ENCODE measurements at places on chromosomes 3 and 15.

DNA sequence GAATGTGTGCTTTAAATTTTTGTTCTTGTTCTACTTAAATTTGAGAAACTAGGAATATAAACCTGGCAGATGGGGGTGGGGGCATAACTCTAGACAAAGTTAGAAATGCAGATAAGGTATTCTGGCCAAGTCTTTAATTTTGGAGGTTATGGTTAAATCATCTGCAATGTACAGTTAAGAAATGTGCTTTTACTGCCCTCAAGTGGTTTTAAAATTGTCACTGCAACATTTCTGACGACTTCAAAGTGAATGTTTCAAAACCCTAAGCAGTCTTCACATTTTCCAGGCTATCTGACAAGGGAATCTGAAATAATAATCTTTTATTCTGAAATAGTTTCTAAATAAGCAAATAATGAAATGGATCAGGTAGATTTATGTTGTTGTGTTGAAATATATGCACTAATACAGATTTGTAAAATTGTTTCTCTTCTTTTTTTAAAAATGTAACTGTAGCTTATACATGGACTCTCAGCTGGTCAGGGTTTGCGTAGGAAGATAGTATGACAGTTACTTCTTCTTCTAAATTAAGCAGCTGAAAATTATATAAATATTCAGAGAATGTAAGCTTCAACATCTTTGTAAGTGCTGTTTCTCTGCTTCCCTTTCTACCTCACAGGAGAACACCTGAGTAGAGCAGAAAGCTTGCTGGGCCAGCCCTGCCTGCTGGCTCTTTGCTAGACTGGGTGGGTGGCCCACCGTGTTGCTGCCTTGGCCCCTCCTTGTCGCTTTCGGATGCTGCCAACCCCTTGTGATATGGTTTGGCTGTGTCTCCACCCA is 45.0 kb downstream of the SUCNR1 start:
- peaks cover 17% of the 10 kb centered on the region for H3K4me1 ChIP-seq
- no peaks in the 10 kb centered on the region for H3K36me3 ChIP-seq
- no peak overlapping the region for H3K4me3 ChIP-seq
- no peak for DNase-seq

- DNase-seq: no peak
- no peaks in the 10 kb centered on the region for H3K27me3 ChIP-seq
- H3K27ac ChIP-seq: no peak overlapping the region
- no peak overlapping the region for H3K4me3 ChIP-seq
Measured at GRCh38 chr3:30583973-30584372, 22.4 kb upstream of the TGFBR2 start.

DNA sequence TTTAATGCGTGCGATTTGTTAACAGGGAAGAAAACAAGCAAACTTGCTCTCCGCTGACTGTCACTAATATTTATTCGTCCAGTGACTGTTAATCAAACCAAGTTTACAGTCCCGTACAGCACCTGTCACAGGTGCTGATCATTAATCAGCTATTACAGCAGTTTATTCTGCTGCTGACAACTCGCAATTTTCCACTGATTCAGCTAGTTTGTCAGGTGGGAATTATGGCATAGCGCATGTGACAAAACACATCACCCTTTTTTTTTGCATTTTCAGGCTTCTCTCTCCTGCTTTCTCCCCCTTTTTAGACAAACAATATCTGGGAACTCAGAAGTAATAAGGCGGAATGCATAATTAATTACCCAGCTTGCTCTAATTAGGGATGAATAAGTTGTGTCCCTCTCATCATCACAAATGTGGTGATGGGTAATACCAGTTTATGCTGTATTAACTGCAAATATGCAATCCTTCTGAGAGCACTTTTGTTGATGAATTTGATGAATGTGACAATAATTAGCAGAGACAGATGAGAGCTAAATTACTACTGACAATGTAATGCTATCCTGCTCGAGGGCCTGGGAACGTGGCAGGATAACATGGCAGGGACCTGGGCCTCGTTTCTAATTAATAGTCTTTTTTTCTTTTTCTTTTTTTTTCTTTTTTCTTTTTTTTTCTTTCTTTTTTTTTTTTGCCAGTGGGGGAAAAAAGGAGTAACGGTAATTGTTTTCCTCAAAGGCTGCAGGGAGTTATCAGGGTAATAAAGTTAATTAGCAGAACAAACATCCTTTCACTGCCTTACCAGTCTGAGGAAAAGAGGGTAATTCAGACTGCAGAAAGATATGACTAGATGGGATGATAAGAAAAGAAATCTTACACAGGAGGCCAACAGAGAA is 150.3 kb upstream of the SOX2 start:
- no peaks in the 10 kb centered on the region for H3K36me3 ChIP-seq
- no peak overlapping the region for H3K27ac ChIP-seq
- peaks cover 4% of the 10 kb centered on the region for H3K4me1 ChIP-seq
- no peaks in the 10 kb centered on the region for H3K27me3 ChIP-seq
- DNase-seq: no peak

- H3K4me3 ChIP-seq: no peak overlapping the region
- no peak overlapping the region for H3K27ac ChIP-seq
- peaks cover 7% of the 10 kb centered on the region for H3K4me1 ChIP-seq
- DNase-seq: no peak
- H3K36me3 ChIP-seq: no peaks in the 10 kb centered on the region
- peaks cover 18% of the 10 kb centered on the region for H3K27me3 ChIP-seq
Measured at GRCh38 chr3:58487140-58487886, 4.6 kb upstream of the KCTD6 start.

GRCh38 chr3:9251055-9251786 is 1.8 kb upstream of the SRGAP3 start:
- peaks cover 37% of the 10 kb centered on the region for H3K4me1 ChIP-seq
- no peaks in the 10 kb centered on the region for H3K27me3 ChIP-seq
- no peak for DNase-seq
- no peak overlapping the region for H3K4me3 ChIP-seq
- no peaks in the 10 kb centered on the region for H3K36me3 ChIP-seq

DNA sequence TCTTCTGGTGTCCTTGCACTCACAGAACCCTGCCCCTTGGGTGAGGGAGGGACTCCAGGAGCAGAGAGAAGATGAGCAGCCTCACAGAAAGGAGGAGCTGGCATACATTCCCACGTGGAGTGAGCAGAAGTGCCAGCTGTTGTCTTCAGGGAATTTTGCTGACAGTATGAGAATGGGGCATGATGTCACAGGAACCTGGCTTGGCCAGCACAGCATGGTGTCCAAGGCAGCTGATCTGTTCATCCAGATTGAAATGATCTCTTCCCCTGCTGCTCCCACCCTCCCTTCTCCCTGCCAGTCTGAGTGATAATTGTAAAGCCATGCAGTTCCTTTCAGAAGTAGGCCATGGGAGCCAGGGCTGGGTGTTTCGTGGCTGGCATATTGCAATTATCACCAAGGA is 53.3 kb downstream of the GJD2 start:
- H3K27me3 ChIP-seq: no peaks in the 10 kb centered on the region
- peaks cover 10% of the 10 kb centered on the region for H3K4me1 ChIP-seq
- H3K27ac ChIP-seq: no peak overlapping the region
- no peak for DNase-seq
- H3K36me3 ChIP-seq: no peaks in the 10 kb centered on the region
- H3K4me3 ChIP-seq: no peak overlapping the region

- H3K27me3 ChIP-seq: no peaks in the 10 kb centered on the region
- H3K4me3 ChIP-seq: no peak overlapping the region
- no peak for DNase-seq
- H3K36me3 ChIP-seq: no peaks in the 10 kb centered on the region
Measured at GRCh38 chr3:72021531-72021930, 236.6 kb upstream of the PROK2 start.

DNA sequence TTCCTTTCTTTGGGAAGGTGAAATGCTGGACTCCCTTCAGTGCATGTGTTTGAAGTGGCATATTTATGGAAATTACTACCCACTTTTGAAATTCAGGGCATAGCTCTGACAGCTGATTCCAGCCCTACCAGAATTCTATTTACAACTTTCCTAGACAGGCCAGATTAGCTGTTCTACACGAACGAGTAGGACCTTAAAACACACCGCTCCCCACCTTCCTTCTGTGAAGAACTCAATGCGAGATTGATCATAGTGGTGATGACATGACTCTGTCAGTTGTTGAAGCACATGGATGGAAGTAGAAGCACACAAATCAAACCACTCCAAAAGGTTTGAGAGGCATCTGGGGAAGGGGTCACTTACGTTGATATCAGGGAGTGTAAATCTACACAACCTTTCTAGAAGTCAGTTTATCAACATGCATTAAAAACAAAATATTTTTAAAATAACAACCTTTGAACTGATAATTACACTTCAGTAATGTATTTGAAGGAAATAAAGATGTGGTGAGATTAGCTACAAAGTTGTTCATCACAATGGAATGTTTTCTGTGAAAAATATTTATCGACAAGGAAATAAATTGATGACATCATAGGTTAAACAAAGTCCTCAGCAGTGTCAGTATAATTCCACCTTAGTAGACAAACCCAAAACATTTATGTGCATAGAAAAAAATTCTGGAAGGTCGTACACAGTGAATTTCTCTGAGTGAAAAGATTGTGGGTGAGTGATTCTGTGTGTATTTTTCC is 29.8 kb downstream of the RARB start:
- no peaks in the 10 kb centered on the region for H3K27me3 ChIP-seq
- H3K4me1 ChIP-seq: no peaks in the 10 kb centered on the region
- no peak overlapping the region for H3K4me3 ChIP-seq
- DNase-seq: no peak

GRCh38 chr15:87561641-87562040 is 694.9 kb downstream of the NTRK3 start:
- H3K27me3 ChIP-seq: no peaks in the 10 kb centered on the region
- no peaks in the 10 kb centered on the region for H3K36me3 ChIP-seq
- DNase-seq: no peak
- H3K4me1 ChIP-seq: no peaks in the 10 kb centered on the region
- H3K4me3 ChIP-seq: no peak overlapping the region

DNA sequence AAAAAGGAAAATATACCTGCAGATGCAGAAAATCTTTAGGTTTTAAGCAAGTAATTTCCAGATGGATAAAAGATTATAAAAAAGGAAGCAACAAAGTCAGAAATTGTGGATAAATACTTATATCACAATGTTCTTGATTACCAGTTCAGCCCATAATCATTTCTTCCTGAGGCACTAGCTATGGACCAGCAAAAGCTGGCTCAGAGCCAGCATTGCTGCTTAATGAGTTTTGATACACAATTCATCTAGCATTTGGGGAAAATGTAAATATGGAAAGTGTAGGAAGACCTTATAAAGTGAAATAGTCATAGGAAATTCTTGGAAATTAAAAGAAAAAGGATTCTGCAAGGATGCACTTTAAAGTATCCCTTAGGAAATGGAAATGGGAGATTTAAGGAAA is 168.3 kb upstream of the GBE1 start:
- no peaks in the 10 kb centered on the region for H3K4me1 ChIP-seq
- H3K36me3 ChIP-seq: no peaks in the 10 kb centered on the region
- H3K4me3 ChIP-seq: no peak overlapping the region
- no peaks in the 10 kb centered on the region for H3K27me3 ChIP-seq
- no peak overlapping the region for H3K27ac ChIP-seq

DNA sequence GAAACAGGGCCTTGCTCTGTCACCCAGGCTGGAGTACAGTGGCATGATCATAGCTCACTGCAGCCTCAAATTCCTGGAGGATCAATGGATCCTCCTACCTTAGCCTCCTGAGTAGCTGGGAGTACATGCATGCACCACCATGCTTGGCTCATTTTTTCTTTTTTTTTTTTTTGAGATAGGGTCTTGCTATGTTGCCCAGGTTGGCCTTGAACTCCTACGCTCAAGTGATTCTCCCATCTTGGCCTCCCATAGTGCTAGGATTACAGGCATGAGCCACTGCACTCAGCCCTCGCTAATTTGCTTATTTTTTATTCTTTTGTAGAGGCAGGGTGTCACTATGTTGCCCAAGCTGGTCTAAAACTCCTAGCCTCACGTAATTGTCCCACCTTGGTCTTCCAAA is 6.0 kb upstream of the ARIH1 start:
- no peak for DNase-seq
- no peaks in the 10 kb centered on the region for H3K36me3 ChIP-seq
- no peaks in the 10 kb centered on the region for H3K27me3 ChIP-seq
- H3K4me3 ChIP-seq: no peak overlapping the region

- H3K4me1 ChIP-seq: no peaks in the 10 kb centered on the region
- peaks cover 7% of the 10 kb centered on the region for H3K36me3 ChIP-seq
- no peak for DNase-seq
- no peaks in the 10 kb centered on the region for H3K27me3 ChIP-seq
- H3K4me3 ChIP-seq: no peak overlapping the region
- H3K27ac ChIP-seq: no peak overlapping the region
Measured at GRCh38 chr3:75737831-75738493, 47.4 kb downstream of the ZNF717 start.

DNA sequence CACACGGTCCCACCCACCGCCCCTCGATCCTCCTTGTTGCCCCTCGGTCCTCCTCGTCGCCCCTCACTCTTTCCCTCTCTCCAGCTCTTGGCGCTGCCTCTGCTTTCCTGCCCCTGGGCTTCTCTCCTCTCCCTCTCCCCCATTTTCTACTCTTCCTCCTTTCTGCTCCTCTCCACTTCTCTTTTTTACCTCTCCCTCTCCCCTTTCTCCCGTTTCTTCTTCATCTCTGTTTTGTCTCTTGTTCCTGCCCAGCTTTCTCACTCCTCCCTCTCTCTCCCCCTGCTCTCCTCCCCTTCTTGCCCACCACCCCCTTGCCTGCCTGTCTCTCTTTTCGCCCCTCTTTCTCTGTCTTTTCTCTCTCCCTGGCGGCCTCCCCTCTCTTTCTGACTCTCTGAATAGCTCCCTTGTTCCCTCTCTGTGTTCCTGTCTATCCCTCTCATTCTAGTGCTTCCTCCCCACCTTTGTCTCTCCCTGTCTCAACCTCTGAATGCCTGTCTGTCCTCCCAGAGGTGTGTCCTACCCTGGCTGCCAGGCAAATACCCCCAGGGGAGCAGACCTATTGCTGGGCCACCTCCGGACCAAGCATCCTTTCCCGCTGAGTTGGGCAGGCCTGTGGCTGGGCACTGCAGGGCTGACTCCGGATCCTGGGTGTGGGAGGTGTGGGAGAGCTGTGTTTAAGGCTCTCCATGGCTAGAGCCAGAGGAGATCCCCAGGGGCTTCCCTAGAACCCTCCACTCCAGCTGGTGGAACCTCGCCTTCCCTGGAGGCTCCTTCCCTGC is 41.0 kb downstream of the EPHB3 start:
- peaks cover 13% of the 10 kb centered on the region for H3K27me3 ChIP-seq
- H3K4me3 ChIP-seq: peak overlapping the region; percentile 15
- peaks cover 32% of the 10 kb centered on the region for H3K4me1 ChIP-seq
- DNase-seq: peak; percentile 49
- no peaks in the 10 kb centered on the region for H3K36me3 ChIP-seq

DNA sequence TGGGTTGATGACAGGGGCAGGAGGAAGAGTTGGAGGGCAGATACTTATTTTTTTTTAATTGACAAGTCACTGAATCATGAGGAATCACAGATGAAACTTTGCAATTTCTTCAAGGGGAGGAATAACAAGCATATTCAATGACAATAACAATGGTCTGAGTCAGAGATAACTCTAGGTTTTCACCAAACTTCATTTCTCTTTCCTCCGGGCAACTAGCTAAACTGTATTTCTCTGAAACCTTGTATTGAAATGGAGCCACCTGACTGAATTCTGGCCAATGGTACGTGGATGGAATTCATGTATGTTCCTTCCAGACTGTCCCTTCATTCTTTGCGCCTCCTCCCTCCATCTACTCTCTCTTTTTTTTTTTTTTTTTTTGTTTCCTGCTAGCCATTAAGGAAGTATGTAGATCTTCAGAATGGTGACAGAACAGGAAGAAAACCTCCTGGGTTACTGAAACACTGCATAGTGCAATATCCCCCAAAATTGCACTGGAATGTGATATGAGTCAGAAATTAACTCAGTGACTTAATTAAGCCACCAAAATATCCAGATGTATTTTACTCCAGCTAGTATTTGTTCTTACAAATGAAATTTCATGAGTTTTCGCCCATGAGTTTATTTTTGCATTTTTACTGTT is 495.4 kb downstream of the OTOL1 start:
- H3K4me3 ChIP-seq: no peak overlapping the region
- no peaks in the 10 kb centered on the region for H3K27me3 ChIP-seq
- no peak for DNase-seq
- no peaks in the 10 kb centered on the region for H3K4me1 ChIP-seq
